AG04450 (cell line): ENCODE measurements at places on chromosomes 11 and 22. TPM values are rescaled to one million over a fixed set of nuclear protein-coding genes. Genes with fewer than 3 reads are reported as not detected.

BTG4 gene
- polyA plus RNA-seq = not detected in 2 replicates

DNA sequence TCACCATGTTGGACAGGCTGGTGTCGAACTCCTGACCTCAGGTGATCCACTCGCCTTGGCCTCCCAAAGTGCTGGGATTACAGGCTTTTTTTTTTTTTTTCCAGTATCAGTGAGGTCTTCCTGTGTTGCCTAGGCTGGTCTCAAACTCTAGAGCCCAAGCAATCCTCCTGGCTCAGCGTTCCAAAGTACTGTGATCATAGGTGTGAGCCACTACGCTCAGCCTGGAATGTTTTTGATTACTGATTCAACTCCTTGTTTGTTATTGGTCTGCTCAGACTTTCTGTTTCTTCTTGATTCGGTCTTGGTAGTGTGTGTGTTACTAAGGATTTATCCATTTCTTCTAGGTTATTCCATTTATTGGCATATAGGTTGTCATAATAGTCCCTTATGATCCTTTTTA is 31.3 kb downstream of the NAGA start:
- DNase-seq = no peak

FAM111A gene
- polyA plus RNA-seq = 20.6 and 23.1 TPM in 2 replicates

DNA sequence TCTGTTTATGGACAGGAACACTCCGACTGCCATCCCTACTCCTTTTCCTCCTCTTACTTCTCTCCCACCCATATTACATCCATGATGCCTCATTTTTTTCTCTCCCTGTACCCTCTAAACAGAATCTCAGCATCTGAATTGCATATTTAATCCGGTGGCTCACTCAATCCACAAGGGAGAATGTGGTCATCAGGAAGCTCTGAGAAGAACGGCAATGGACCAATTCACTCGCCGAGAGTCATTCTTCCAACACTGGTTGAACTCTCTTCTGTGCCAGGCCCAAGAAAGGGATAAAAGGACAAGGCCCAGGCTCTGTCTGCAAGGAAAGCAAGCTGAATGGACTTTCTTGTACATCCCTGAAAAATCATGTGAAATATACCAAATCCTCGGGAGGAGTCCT is 15.9 kb downstream of the MAP6 start:
- no peak for DNase-seq

DNA sequence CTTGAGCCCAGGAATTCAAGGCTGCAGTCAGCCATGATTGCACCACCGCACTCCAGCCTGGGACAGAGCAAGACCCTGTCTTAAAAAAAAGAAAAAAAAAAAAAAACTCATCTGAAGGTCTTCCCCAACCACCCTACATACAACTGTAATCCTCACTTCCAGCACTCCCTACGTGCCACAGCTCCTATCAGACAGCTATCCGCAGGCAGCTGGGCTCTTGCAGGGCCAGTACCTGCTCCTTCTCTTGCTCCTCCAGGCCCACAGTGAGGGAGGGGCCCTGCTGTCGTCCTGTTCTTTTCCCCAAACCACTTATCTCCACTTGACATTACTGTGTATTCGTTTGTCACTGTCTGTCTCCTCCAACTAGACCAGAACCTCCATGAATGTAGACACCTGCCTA is 156.1 kb upstream of the NECTIN1 start:
- no peak for DNase-seq

APOBEC3B gene
- 12.5 TPM in 2 replicates for polyA plus RNA-seq

HTR3A gene
- polyA plus RNA-seq = not detected in 2 replicates

APOL1 gene
- polyA plus RNA-seq = 3.8 and 4.8 TPM in 2 replicates
